ENCODE measurements at places on chromosomes 3 and 15.

- no peak for DNase-seq
Observed at GRCh38 chr3:177758126-177758525, 560.8 kb upstream of the TBL1XR1 start.

GRCh38 chr3:49704629-49705028, 14.9 kb downstream of the AMIGO3 start:
- no peak for DNase-seq

GRCh38 chr15:42491539-42492225, 741 bp upstream of the ZNF106 start:
- peak; percentile 8 for DNase-seq

GRCh38 chr15:47887241-47887800, 170.0 kb downstream of the SEMA6D start:
- DNase-seq: no peak

- DNase-seq: no peak
Observed at GRCh38 chr15:62797171-62797570, 245.4 kb upstream of the TPM1 start.

GRCh38 chr3:140373234-140373633, 304.6 kb upstream of the TRIM42 start:
- DNase-seq: no peak

GRCh38 chr3:101936419-101937356, 87.4 kb downstream of the NFKBIZ start:
- DNase-seq: no peak

- no peak for DNase-seq
Observed at GRCh38 chr3:40185029-40185695, 124.3 kb upstream of the EIF1B start.

DNA sequence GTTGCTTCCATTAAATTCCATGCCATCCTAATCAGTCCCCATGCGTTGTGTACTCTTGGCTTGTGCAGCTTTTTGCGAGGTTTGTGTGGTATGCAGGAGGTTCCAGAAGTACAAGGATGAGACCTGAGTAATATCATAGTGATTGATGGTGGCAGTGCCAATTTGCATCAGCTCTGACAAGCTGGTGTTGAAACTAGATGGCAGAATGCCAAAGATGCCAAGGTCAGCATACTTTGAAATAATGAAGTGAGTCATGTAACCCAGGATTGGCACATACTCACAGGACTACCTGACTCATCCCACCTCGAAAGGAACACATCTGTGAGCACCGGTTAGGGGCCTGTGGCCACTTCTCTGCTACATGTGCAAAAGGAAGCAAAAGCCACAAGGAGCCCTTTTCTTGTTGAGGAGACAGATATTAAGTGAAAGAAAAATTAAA, 14.3 kb downstream of the KAT2B start:
- peak; percentile 83 for DNase-seq

- DNase-seq: no peak
Observed at GRCh38 chr3:153978006-153978405, 143.2 kb upstream of the ARHGEF26 start.

DNA sequence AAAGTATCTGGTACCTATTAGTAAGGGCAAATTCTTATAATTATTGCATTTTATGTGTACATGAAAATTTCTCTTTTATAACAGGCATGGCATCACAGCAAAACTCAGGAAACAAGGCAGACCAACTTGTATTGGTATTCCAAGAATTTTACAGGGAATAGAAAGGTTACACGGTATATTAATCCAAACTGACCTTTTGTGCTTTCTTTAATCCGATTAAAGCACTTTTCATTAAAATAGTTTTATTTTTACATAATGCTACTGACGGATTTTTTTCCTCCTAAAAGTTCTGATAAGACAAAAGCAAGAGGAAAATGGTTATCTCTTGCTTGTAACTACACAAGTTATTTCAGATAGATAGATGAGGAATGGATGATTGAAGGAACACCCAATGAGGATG, 137.0 kb upstream of the SLCO3A1 start:
- DNase-seq: no peak

DNA sequence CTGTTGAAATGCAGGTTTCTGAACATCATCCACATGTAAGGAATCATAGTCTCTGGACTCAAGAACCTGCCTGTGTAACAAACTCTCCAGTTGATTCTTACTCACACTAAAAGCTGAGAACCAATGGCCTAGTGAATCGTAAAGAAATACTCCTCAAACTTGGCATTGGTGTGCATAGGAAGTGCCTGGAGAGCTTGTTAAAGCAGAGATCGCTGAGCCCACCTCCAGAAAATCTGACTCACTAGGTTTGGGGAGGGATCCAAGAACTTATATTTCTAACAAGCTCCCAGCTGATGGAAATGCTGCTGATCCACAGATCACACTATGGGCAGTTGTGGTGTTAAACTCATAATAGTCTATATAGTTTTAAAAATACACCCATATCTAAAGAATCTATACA, 55.8 kb upstream of the LMCD1 start:
- peak; percentile 8 for DNase-seq

DNA sequence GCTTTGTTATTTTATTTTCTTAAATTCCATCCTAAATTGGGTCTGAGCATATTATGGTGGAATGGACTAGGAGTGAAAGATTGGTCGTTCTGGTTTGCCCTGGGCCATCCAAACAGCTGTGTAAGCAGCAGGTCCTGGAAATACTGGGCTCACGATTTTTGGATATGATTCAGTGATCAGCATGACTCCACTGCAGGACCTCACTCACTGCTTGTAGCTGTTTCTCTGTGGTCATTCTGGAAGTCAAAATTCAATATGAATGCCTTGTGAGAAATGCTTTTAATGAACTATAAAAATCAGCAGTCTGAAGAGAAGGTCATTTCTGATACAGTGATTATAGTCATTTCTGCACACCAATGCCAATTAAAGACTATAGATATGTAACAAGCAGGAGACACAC, 185.0 kb downstream of the RBMS3 start:
- no peak for DNase-seq

DNA sequence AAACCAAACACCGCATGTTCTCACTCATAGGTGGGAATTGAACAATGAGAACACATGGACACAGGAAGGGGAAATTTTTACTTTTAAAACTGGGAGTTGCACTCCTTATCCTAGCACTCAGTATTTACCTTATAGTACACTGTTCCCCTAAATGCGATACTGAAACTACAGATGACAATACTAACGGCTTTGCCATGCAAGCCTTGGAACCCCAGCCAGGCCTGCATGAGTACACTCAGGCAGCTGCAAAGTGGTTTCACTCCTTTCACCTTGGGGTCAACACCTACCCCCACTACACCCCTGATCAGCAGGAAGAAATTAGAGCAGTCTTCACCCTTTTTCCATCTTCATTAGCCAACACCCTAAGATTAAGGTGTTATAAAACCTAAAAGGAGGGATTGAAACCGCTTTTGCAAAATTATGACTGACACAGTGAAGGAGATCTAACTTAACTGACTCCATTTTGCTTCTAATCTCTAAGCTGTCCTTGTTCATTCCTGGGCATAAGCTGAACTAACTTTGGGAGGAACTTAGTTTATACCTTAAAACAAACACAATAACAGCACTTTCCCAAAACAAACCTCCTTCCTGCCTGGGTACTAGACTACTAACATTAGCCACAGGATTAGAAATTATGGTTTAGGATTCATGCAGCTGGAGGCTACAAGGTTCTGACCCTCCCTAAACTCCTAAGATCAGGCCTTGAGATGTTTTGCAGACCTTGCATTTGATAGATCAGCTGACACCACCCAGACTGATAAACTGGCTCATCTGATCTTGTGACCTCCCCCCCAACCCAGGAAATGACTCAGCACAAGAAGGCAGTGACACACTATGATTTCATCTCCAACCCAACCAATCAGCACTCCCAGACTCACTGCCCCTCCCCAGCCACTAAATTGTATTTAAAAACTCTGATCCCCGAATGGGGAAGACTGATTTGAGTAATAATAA, 452.1 kb upstream of the PPP2R3A start:
- DNase-seq: peak; percentile 42

GRCh38 chr3:88019024-88019423, 39.8 kb downstream of the CGGBP1 start:
- no peak for DNase-seq

All from Calu3 (cell line).